NCI-H526 (cell line): ENCODE measurements at places on chromosomes 1 and 21.

GRCh38 chr1:245869847-245870246 lies 637.2 kb downstream of the SMYD3 start:
- no peak for DNase-seq

DNA sequence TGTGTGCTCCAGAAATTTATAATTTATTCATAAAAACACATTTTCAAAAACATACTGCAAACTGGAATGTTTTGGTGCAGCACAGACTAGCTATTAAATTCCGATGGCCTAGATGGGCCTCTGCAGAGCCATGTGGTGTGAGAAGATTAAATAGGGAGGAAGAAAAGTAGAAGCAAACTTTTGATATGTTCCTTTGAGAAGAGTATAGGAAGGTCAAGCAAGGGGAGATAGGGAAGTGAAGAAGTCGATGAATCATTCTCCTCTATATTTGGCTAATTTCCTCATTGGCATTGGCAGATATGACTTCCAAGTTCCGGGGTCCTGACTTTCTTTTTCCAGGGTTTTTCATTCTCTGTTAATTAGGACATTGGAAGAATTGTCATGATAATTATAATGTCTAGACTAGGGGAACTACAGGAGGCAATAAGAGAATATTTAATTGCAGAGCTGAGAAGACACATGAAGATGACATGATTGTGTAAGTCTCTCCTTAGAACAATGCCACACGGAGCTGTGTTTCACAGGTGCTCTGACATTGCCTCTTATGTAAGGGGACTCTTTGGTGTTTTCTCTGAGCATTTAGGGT lies 19.3 kb upstream of the ZNF326 start:
- no peak for DNase-seq

GRCh38 chr1:240538776-240539430 lies 73.1 kb downstream of the GREM2 start:
- no peak for DNase-seq

GRCh38 chr1:222589462-222590302 lies at the start of gene TAF1A:
Gene TAF1A, minus strand, starts transcription at chr1:222589933.
- peak; percentile 82 for DNase-seq

GRCh38 chr1:43460988-43461693 lies 7.4 kb upstream of the HYI start:
- DNase-seq = no peak

DNA sequence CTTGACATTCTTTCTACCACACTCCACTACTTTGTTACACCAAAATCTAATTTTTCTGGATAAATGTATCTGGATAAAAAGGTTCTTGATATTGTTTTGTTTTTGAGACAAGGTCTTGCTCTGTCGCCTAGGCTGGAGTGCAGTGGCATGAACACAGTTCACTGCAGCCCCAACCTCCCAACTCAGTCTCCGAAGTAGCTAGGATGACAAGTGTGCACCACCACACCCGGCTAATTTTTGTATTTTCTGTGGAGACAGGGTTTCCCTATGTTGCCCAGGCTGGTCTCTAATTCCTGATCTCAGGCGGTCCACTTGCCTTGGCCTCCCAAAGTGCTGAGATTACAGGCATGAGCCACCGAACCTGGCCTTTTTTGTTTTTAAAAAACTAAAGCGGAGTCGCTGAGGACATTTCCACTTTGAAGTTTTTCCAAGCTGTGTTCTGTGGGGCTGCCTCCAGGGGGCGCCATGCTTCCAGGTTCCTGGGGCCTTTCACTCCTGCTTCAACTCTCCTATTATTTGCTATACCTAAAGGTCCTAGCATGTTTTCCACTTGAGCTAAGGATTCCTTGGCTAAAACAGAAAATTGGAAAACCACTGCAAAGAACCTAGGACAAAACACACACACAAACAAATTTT lies 14.1 kb upstream of the NCMAP start:
- no peak for DNase-seq

DNA sequence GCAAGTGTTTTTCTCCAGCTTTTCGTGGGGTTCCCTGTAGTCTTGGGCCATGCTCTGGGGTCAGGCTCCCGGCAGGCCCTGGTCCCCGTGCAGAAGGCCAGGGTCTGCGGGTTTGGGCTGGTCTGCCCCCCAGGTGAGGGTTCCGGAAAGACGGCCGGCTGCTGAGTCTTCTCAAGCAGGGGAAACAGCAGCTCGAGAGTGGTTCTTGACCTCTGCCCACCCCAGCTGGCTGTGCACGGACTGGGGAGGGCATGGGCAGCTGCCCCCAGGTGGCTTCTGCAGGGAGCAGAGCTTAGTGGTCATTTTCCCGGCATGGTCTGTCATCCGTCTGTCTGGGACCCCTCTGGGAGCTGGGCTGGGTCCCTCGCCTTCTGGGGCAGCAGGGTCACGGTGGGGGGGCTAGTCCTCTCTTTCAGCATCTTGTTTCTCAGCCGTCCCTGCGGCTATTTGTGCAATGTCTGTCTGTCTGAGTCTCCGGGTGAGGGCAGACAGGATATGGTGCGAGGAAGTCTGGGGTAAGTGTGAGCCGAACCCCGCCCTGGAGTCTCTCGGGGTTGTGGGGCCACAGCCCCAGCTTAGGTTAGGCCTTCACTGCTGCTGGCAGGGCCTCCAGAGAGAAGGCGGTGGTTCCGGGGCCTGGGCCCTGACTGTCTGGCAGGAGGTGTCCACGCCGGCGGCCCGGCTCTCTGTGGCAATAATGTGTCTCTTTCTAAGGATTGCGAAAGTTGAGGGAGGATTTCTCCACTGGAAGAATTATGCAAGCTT lies 6.1 kb downstream of the SKI start:
- DNase-seq = no peak

GRCh38 chr1:20717452-20718342 lies at the start of gene KIF17:
Gene KIF17, minus strand, starts transcription at chr1:20718007. Its CDS starts 301 bp downstream, at chr1:20717706.
- peak; percentile 63 for DNase-seq

GRCh38 chr1:115879977-115880376 lies 39.1 kb upstream of the NHLH2 start:
- peak; percentile 10 for DNase-seq

- DNase-seq = no peak
These were observed 20.0 kb upstream of the EPHA2 start for GRCh38 chr1:16175610-16176553.

GRCh38 chr1:204438628-204439027 lies 27.0 kb upstream of the PPP1R15B start:
- no peak for DNase-seq

DNA sequence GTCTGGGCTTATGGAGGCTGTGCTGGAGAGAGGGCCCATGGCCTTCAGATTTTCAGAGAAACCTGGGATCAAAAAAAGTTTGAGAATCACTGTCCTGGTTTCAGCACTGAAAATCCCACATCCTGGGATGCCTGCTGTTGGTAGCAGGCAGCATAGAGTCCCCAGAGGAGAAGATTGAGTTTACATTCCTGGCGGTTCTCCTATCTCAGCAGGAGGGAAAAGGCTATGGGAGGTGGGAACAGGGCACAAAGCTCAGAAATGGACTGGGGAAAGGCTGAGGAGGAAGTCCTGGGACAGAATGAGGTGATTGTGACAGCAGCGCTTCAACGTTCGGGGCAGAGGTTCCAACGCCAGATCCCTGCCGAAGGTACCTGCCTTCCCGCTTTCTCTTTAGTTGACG lies 103.4 kb downstream of the ETS2 start:
- no peak for DNase-seq

GRCh38 chr1:24442764-24443163 lies 27.2 kb downstream of the NIPAL3 start:
- no peak for DNase-seq

DNA sequence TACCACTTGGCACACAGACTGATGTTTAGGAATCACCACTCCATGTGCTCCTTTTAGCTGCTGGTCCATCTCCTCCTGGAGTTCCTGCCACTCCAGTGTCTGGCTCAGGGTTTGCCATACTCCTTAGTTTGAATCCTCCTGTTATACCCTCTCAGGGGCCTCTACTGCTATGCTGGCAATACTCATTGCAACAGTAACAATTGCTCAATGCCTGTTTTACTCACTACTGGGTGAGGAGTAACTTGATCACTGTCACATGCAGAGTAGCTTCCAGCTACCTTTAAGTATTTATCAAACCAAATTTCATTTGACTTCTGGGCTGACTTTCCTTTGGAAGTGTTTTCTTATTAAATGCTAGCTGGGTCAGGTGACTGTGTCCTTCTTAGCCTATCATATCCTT lies 107.2 kb upstream of the WLS start:
- DNase-seq = no peak

DNA sequence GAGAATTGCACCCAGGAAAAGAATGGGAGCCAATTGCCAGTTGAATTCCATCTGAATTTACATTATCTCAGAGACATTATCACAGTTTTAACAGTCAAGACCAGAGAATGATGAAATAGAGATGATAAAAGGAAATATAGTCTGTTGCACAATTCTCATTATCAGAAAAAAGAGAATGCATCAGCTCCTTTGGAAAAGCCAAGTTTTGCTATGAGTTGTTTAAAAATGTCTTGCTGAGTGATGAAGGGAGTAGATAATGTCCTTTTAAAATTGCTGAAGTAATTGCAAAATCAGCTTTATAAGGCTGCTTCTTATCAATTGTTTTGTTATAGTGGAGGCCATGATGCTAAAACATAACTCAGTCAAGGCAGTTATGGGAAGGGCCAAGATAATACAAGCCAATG lies 37.9 kb upstream of the EEIG2 start:
- no peak for DNase-seq

DNA sequence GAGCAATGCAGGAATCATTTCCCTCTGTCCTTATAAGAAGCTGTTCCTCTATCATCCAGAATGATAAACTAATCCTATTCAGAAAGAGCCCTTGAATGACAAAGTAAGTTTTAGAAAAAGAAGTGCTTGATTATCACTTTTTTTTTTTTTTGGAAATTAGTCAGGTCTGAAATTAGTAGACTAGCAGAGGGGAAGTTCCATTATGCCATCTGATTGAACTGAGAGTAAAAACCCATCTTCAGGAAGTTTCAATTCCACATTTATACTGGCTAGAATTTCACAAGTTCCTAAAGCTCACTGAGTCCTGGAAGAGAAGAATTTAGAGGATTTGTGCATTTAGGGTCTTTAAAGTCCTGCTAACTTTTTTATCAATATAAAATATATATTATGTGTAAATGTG lies 128.8 kb upstream of the COA6 start:
- no peak for DNase-seq

- no peak for DNase-seq
These were observed 113.6 kb upstream of the VAMP3 start for GRCh38 chr1:7657287-7658016.

DNA sequence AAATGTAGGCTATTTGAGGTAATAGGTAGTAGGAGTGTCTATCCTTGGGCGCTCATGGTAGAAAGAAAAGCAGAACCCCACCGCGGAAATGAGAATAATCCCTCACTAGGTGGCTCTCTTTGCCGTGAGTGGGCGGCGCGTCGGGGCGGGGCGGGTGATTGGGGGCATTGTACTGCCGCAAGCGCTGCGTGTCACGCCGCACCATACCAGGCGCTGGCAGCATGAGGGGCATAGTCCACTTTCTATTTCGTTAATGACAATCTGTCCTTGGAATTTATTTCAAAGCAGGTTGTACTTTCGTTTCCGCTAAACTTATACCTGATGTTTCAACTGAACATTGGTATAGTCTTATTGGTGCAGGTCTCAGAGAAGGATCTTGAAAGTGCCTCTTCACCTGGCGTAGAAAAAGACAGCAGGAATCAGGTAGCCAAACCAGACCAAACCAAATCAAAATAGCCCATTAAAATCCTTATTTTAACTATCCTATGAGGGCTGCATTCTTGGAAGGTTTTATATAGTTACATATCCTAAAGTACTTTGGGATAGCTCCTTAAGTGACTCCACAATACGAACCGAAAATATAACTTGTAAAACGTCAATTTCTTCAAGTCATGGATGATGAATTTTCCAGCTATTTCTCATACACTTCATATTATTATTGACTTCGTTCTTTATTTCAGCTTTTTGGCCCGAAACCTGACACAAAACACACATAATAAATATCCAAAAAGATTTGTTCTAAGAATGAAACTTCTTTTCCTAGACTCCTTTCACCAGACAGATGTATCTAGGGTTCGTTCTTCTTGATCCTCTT lies 1.9 kb upstream of the SMG7 start:
- DNase-seq = peak; percentile 98

DNA sequence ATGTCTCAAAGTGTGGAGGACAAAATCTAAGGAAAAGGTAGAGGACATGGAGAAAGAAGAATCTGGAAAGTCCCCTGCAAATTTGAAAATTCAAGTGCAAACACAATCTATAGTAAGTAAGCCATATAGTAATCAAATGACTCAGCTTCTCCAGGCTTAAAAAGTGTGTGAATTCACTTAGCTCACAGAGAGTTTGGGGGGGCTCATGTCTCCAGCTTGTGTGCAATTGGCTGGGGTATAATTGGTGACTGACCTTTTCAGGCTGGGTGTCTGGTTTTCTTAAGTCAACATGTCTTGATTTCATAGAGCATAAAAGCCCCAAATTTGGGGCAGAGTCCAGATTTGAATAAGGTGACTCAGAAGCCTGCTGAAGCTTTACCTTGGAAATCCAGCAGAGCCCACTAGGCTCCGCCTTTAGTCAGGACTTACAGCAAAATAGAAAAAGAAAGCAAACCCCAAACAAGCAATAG lies 8.6 kb downstream of the CLDN14 start:
- DNase-seq = no peak

- no peak for DNase-seq
These were observed 11.6 kb downstream of the RIPPLY3 start for GRCh38 chr21:37017951-37018679.

- no peak for DNase-seq
These were observed 84.3 kb upstream of the HP1BP3 start for GRCh38 chr1:20871419-20871818.

GRCh38 chr1:103416681-103417286 lies 108.7 kb upstream of the RNPC3 start:
- DNase-seq = no peak

DNA sequence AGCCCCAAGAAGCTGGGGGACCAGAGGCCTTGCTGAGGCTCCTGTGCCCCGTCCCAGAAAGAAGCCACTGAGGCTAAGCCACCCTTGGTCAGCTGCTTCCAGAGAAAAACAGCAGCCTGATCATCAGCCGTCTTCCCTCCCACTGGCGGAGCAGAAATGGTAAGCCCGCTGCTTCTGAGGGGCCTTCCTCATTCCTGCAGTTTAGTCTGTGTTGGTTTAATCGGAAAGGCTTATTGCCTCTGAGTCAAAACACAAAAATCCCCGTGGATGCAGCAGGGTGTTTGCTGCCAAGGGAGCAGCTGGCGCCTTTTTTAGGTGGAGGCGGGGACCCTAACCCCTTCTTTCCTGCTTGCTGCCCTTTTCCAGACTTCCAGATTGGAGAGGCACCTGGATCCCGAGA lies 33.9 kb downstream of the SPSB1 start:
- DNase-seq = no peak

DNA sequence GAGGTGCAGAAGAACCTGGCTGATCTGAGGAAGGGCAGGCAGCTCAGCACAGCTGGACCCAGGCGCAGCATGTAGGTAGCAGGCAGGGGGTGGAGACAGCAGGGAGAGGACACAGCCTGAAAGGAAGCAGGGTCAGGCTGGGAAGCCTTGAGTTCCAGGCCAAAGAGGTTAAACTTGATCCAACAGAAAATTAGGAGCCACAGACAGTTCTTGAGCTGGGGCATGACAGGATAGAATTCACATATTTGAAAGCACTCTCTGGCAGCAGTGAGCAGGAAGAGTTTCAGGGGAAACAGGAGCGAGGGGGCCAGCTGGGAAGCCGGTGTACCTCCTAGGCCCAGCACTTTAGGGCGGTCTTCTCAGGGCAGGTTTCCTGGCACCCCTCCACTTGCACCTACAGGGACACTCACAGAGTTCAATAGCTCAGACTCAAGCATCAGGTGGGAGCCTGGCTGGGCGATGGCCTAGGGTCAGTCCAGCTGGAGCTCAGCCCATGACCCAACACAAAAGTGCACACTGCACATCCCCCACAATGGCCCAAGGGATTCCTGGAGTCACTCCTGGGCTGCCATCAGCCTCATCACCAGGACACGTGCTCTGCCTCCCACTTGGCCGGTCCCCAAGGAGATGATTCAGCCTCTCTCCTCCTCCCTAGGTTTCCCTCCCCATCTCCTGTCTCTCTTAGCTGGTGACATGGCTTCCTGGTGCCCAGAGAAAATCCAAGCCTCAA lies 22.7 kb downstream of the MATN1 start:
- no peak for DNase-seq
